ENCODE measurements at places on chromosomes 4 and X.

DNA sequence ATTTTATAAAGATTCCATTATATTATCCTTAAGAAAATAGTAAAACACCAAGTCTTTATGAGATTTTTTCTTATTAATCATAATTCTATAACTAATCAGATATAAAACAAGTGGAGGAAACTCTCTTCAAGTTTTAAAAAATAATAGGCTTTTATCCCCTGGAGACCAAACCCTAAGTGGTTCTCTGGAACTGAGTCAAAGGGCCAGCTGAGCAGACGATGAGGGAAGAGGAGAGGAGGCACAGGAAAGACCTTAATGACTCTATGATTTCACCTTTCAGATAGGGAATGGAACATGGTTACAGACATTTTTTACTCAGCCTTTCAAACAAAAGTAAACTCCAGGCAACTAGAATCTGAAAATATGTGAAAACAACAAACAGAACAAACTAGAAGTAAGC, 201.8 kb downstream of the SLC39A8 start:
- DNase-seq = no peak

GRCh38 chr4:111573386-111573785, 571.9 kb upstream of the FAM241A start:
- no peak for DNase-seq

GRCh38 chr4:128387600-128388351, 100.2 kb upstream of the PGRMC2 start:
- peak; percentile 44 for DNase-seq

- DNase-seq = no peak
Measured at GRCh38 chrX:74911494-74911893, 13.8 kb downstream of the NEXMIF start.

DNA sequence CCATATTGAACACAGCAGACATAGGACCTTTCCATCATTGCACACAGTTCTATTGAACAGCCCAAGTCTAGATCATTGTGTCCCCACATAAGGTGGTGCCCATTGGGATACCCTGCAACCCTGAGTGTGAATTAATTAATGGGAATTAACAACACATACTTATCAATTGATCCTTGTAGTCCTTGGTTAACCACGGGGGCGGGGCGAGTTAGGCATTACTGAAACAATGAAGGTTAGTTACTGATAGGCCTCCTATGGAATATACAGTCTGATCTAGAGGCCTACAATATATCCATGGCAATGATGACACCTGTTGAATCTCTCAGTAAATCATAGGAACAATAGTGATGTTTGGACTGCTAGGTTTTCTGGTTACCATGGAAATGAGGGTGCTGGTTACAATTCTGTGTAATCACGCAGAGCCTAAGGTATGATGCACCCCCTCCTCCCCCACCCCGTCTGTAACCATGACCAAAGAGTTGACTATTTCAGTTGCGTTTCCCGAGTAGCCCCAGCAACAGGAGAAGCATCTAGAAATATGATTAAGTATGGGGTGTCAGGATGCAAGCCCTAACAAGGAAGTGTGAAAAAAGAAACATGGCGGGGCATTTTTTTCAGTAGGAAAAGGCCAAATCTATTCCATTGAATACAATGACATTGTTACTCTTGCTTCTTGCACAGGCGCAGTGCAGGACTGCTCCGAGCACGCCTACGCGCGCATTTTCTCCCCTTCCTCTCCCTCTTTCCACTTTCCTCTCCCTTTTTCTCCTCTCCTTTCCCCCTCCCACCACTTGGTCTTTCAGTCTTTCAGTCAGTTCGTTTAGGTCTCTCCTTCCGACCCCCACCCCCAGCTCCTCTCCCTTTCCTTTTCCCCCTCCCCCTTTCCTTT, 677 bp upstream of the NONO start:
- DNase-seq = no peak

GRCh38 chr4:174213731-174214100, 69.8 kb downstream of the FBXO8 start:
- no peak for DNase-seq

DNA sequence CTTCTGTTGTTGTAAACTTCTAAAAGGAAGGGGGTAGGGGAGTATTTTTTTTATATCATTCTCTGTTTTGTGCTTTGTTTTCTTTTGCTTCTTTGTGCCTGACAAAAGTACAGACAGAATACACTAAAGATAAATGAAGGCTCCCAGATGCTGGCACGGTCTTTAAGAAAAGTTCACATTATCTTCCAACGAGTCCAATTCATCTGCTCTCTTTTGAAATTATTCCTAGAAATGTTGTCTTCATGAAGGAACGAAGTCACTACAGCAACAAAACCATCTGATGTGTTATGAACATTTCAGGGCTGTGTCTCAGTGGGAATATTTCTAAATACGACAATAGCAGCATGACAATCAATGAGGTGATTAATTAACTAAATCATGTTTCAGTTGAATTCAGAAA, 813.8 kb upstream of the HTR2C start:
- DNase-seq = no peak

GRCh38 chr4:99179626-99180025, 35.5 kb upstream of the ADH4 start:
- no peak for DNase-seq

GRCh38 chr4:162010362-162010761, 153.4 kb downstream of the FSTL5 start:
- no peak for DNase-seq

DNA sequence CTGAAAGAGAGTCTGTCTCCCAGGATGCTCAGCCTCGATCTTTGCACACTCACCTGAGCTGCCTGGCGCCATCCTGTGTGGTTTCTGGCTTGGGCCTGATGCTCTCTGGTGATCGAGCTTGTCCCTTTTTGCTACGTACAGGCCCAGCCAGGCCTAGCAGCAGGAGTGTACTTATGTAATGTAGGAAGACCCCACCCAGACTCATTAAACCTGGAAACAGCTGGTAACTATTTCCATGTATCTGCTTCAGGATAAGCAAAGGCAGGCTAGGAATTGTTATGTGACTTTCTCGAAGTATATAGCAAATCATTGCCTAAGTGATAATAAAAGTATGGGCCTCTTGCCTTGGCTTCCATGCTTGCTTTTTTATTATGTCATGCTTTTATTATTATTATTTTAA, 18.6 kb upstream of the ARSJ start:
- no peak for DNase-seq

DNA sequence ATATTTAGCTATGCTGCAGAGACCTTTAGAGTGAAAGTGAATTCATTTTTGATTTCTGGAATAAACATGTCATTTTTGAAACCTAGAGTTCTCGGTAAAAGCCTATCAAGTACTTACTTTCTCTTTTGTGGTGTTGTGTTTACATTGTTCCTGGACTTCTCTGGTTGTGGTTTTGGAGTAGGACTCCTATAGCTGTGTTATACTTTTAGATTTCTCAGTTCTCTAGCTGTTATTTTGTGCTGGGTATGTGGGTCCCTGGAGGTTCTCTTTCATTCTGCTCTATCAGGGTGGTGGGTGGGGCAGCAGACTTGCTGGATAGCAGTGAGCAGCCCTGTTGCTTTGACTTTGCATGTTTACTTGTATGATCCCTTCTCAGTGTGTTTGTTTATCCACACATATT, 25.6 kb upstream of the MSMO1 start:
- no peak for DNase-seq

DNA sequence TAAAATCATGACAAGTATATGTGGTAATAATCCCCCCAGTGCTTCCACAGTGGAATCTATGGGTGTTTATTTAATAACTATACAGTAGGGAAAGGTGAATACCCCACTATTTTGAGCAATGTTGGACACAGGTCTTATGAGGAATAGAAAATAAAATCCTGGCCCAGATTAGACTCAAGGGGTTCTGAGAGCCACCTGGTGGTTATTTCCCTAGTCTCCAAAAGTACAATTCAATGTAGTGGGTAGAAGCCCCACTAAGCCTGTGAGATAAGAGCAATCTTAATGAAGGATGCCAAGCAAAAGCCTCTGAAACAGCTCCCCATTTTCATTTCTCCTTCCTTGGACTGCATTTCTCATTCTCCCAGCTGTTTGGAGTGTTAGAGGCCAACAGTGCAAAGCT, 328.2 kb upstream of the NR3C2 start:
- DNase-seq = no peak

DNA sequence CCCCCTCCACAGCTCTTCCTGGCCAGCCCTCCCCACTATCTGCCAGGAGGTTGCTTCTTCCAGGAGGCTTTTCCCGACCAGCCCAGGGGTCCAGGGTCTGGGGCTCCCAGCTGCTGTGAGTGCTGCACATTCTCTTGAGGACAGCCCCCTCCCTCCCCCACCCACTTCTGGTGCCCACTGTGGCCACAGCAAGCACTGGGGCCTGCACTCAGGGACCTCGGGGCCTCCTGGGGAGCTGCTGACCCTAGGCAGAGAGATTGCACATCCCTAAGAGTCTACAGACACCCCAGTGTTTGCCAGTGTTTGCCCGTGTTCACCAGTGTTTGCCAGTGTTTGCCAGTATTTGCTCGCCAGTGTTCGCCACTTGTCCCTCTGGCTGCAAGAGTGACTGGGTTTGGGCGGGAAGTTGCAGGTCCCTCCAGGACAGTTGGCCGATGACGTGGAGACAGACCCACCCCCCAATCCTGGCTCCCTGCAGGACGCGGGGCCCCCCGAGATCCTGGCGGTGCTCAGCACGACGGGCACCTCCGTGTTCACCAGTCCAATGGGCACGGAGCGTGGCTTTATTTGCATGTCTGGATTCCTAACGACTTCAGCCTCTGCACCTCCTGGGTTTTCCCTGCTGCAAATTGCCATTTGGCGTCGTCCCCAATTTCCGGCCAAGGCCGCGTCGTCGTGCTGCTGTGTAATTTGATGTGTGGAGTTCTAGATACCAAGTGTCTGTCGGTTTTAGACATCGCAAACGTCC, 87.5 kb upstream of the NKX1-1 start:
- no peak for DNase-seq

- DNase-seq = no peak
Measured at GRCh38 chr4:10023806-10024205, 2.5 kb upstream of the SLC2A9 start.

GRCh38 chr4:23614284-23614892, 275.5 kb downstream of the PPARGC1A start:
- DNase-seq = peak; percentile 54

- no peak for DNase-seq
Measured at GRCh38 chrX:106917830-106918500, 2.2 kb upstream of the CLDN2 start.

DNA sequence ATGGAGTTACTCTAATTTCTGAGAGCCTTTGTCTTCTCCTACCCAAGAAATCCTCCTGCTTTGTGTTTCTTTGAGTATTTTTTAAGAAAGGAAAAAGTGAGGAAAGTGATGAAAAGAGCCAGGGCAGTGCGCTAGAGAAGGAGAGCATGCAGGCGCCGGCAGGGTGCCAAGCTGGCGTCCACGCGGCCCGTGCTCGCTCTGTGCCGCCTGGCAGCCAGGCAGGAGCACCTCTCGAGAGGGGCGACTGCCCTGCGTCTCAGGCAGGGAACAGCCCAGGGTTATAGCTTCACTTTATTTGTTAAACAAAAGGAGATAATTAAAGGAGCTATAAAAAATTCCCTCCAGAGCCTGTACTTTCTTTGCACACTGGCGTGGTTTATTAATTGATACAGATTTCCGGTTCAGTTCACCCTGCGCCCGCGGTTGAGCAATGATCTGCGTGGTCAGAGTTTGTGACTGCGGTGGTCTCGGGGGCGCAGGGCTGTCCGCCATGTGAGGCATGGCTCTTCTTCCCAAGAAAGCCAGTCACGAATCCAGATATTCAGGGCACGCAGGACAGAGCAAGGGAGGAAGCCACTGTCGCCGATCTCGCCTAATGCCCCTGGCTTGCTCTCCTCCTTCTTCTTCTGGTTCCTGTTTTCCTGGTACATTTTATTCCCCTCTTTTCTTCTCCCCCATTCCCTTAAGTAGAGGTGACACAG, 110.8 kb upstream of the PAQR3 start:
- peak; percentile 85 for DNase-seq

- no peak for DNase-seq
Measured at GRCh38 chrX:83759872-83760271, 101.1 kb upstream of the CYLC1 start.

GRCh38 chr4:6965329-6965728, 55.7 kb downstream of the TBC1D14 start:
- DNase-seq = no peak

GRCh38 chr4:53010318-53010717, 148.2 kb downstream of the RASL11B start:
- DNase-seq = peak; percentile 8

GRCh38 chr4:37661772-37662171, 24.4 kb downstream of the RELL1 start:
- peak; percentile 63 for DNase-seq

GRCh38 chr4:11228530-11228929, 200.2 kb downstream of the HS3ST1 start:
- no peak for DNase-seq

DNA sequence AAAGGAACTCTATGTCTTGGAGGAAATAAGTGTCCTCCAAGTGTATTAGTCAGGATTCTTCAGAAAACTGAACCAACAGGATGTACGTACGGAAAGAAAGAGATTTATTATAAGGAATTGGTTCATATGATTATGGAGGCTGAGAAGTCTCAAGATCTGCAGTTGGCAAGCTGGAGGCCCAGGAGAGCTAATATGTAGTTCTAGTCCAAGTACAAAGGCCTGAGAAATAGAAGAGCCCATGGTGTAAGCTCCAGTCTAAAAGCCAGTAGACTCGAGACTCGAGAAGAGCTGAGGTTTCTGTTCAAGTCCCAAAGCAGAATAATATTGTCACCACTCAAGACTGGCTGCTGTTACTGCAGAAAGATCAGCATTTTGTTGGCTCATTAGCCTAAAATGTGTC, 65.3 kb upstream of the EFNB1 start:
- no peak for DNase-seq

DNA sequence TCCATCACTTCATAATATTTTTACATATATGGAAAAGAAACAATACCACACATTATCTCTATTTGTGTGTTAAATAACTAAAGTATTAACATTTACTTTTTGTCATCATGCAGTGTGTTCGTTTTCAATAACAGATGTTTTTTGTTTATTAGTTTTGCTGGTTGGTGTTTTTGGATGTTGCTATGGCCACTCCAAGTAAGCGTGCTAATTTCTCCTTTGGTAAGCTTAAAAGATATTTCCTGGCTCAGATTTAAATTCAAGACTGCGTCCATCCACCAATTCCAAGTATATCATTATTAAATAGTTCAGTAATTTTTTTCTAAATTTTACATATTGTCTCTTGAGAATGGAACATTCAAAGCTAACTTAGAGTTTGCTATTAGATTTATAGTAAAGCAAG, 235.4 kb upstream of the IL1RAPL1 start:
- DNase-seq = no peak

GRCh38 chr4:106530821-106531220, 162.2 kb upstream of the GIMD1 start:
- DNase-seq = no peak

- no peak for DNase-seq
Measured at GRCh38 chr4:81756973-81757372, 285.3 kb upstream of the RASGEF1B start.

DNA sequence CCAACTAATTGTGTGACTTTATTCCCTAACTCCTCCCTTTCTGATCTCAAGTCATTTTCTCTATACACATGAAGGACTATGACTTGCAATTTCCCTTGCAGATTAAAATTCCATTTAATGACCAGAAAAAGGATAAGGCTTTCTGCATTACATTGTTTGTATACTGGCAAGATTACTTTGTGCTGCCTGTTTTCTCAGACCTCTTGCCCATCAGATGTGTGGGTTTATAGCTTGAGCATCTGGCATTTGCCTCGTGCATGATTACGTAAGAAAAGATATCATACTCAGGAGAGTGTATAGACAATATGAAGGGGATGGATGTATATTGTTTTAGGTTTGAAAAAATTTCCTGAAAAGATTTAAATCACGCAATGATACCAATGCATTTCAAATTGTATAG, 593.8 kb upstream of the SLIT2 start:
- DNase-seq = no peak

- no peak for DNase-seq
Measured at GRCh38 chrX:154020536-154021115, 924 bp upstream of the IRAK1 start.
